ENCODE measurements at places on chromosomes 3 and 15. TPM values are rescaled to one million over a fixed set of nuclear protein-coding genes. Genes with fewer than 3 reads are reported as not detected.

Gene CCRL2
- total RNA-seq = 0.62 TPM

Gene ITGB5
- total RNA-seq = 653 TPM

Gene TLE3
- total RNA-seq = 26.6 TPM

Gene HDAC11
- 11.5 TPM for total RNA-seq

Measured in uterine smooth muscle cell (primary cell).